ENCODE measurements at places on chromosomes 1 and 21.

- no peak for DNase-seq
These were observed 9.7 kb downstream of the ZNF692 start for GRCh38 chr1:248849152-248849551.

- DNase-seq = no peak
These were observed 13.7 kb upstream of the CPLANE2 start for GRCh38 chr1:16250524-16251251.

DNA sequence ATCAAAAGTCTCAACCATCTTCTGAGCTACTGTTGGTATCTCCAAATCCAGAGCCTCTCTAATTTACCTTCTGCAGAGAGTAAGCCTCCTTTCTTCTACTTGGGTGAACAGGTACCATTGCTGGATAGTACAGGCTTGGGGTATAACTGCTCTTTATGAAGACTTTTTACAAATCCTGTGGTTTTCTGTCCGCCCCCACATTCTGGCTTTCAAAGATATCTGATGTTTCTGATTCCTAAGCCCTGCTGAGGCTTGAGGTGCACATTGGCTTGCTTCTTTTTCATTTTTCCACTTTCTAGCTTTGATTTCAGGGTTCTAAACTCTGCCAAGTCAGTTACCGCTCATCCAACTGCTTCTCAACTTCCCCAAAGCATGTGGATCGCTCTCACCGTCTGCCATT lies 37.1 kb downstream of the TENT5C start:
- no peak for DNase-seq

DNA sequence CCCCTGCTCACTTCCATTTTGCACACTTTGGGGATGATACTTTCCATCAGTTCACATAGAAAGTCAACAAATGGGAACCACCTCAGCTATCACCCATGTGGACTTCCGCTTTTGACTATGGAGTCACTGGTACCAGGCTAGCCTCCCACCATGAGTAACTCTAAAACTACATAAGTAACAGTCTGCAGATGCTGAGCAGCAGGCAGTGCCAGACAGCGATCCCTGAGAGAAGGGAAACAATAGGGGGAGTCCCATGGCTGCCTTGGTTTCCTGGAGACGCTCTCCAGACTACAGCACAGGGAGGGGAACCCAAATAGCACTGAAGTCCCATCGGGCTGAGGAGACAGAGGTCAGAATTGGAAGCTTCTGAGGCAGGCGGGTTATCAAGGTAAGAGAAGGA lies 2.8 kb upstream of the TFF2 start:
- no peak for DNase-seq

- no peak for DNase-seq
These were observed 312.6 kb downstream of the DUSP10 start for GRCh38 chr1:221429264-221429663.

GRCh38 chr1:171160211-171160610 lies 24.9 kb upstream of the FMO2 start:
- DNase-seq = no peak

DNA sequence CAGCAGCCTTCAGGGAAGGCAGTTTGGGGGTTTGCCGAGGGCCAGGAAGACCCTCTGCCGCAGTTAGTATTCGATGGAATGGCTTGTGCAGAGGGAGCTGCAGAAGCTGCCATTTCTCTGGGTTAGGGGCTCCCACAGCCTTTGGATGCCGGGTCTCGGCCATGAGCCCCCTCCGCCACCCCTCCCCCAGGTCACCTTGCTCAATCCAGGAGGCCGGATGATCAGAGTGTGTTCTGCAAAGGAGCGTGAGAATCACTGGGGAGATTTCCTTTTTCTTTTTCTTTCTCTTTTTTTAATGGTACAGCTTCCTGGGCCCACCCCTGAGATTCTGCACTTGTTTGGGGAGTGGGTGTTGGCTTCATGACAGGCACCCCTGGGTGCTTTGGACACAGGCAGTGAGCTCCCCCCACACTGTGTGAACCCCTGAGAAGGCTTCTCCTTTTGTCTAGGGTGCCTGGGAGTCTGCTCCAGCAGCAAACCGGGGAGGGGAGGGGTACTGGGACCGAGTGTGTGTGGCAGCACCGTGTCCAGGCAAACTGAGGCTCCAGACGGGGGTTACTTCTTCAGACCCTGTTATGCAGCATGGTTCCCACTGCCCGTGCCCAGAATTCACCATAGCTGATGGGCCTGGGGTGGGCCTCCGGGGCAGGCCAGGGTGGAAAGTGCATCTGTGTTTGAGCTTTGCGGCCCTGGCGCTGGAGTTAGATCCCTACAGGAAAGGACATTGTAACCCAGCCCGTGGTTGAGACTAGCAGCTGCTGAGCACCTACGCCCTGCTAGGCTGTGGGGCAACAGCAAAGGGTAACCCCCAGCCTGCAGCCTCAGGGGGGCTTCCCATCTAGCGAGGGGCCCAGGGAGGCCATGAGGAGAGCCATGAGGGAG lies 18.5 kb downstream of the TNFRSF1B start:
- no peak for DNase-seq

- DNase-seq = no peak
These were observed 18.8 kb upstream of the LRRC8D start for GRCh38 chr1:89802051-89802450.

DNA sequence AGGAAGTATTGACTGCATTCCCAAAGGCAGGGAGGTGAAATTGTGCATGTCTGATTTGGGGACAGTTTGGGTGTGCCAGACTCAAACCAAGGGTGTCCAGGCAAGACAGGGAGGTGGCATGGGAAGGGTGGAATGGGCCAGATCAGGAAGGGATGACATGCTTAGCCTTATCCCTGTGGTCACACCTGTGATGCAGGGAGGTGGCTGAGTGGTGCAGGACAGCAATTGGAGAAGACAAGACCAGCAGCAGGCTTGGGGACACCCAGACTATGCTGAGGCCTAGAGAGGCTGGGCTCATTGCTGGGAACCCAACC lies 4.0 kb downstream of the FOXO6 start:
- no peak for DNase-seq

DNA sequence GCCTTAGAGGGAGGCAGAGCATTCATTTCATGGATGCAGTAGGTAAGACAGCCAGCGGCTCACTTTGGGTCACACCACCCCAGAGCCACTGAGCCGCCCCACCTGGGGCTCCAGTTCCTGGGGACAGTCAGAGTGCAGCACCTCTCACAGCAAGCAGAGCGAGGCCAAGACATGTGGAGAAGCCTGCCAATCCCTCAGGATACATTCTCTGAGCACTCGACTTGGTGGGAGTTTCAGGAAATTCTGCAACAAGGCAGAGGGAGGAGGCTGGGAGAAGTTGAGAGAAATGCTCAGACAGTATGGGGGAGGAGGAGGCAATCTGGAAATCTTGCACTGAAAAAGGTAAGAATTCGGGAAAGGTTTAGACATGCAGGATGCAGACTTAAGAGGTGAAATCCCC lies 60.8 kb upstream of the WLS start:
- no peak for DNase-seq

DNA sequence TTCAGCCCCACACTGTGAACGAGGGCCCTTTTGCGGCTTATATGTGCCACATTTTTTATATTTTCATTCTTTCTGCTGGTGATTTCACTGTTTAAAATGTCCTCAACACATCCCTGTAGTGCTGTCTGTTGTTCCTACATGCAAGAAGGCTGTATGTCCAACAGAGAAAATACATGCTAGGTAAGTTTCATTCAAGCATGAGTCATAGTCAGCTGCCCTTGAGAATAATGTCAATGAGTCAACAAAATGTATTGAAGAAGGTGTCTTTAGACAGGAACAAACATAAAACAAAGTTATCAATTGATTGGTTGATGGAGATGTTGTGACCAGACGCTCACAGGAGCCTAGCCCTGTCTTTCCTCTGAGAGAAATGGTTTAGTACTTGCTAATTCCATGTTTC lies 553.4 kb downstream of the PLPP3 start:
- no peak for DNase-seq

DNA sequence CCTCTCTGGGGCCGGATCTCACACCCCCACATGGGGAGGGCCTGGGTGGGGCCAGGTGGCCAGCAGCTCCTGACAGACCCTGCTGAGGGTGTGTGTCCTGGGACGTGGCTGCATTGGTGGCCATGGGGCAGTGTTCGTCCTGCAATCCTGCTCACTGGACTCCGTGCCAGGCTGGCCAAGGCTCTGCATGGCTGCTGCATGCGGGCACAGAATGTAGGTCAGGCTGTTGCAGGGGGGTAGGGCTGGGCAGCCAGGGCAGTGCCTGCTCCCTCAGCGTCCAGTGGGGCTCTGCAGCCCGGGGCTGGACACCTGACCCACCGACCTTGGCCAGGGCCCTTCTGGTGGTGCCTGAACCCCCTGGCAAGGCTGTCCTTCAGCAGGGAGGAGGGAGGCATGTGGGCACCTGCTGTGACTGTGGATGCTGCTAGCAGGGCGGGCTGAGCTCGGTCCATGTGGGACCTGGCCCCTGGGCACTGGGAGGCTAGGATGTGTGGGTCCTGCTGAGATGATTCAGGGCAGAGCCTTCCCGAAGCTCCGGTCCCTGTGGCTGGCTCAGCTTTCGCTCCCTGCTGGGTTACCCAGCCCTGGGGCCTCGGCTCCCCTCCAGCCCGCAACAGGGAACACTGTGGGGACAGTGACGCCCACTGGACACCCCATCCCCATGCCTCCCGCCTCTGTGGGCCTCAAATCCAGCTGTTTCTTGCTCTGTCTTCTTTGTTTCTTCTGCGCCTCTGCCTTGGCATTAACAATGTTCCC lies 14.9 kb upstream of the PLCH2 start:
- no peak for DNase-seq

DNA sequence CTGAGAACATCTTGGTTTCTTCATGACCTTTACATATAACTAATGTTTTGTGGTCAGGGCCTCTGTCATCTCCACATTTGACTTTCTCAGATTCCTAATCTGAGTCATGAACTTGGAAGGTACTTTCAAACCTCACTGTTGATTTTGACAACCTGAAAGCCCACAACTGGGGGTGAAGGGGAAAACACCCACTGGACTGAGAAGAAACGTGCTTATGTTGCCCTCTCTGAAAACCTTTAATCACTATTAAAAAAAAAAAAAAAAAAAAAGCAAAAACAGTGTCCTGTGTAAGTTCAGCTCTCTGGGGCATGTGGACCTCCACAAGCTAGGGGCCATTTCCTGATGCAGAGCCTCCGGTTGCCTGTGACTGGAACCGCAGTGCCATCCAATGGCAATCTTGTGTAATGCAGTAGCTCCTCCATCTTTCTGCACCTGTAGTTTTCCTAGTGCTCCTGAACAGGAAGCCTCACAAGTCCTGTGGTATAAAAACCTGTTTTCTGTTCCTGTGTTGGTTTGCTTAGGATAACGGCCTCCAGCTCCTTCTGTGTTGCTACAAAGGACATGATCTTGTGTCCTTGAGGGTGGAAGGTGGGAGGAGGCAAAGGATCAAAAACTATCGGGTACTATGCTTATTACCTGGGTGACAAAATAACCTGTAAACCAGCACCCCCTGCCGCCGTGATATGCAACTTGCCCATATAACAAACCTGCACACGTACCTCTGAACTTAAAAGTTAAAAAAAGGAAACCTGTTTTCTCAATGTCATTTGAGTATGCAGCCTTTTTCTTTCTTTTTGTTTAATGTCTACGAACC lies 124.5 kb downstream of the ZNF648 start:
- DNase-seq = peak; percentile 87

- no peak for DNase-seq
These were observed 25.4 kb downstream of the NUP210L start for GRCh38 chr1:154129391-154129970.

GRCh38 chr1:91684481-91685196 lies 184.0 kb downstream of the CDC7 start:
- no peak for DNase-seq

DNA sequence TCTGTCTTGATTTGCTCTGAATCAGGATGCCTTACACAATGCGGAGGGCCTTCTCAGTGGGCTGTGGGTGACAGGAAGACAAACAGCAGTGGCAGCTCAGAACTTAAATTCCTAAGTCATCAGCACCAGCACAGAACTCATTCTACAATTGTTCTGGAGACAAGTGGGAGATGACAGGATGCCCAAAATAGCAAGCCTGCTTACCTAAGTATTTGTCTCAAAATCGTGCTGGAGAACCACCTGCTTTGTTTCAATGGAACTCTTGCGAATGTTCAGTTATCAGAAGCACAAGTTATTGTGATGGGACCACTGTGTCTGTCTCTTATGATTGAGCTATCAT lies 76.1 kb downstream of the VCAM1 start:
- DNase-seq = no peak

DNA sequence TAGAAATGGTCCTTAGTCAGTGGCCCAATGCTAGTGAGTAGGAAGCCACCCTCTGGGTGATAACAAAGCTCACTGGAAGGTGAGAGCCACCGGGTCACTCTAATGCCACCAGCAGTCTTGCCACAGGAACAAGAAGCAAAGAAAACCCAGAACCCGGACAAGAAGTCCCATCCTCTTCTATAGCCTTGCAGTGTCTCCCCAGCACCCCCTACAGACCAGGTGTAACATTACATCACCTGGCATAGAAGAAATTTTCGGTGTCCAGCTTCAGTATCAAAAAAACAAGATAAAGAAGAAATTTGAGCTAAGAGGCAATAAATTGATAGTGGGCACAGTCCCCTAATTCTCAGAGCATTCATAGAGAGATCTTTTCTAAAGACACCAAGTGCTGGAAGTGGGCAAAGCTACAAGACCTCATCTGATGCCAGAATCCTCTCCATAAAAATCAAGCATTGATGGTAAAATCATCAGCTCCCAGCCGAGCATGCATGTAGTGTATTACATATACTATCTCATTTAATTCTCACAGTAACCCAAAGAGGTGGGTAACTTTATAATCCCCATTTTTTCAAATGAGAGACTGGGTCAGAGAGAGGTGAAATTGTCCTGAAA lies 491.0 kb downstream of the MATN1 start:
- no peak for DNase-seq

GRCh38 chr1:156859523-156860112 lies 701 bp upstream of the INSRR start:
- peak; percentile 57 for DNase-seq

DNA sequence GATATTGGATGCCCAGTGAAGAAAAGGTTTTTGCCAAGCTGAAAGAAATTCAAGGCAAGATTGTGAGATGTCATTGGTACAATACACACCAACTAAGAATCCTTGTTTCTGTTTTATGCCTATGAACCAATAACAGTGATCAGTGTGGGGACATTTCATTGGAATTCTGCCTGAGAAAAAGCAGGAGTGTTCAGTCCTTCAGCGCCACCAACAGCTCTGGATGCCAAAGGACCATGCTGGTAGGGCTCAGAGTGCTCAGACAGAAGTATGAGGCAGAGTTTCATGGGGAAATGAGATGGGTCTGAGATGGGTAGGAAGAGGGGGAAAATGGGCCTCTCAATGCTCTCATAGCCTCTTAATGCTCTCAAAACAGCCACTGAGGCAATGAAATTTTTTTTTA lies 56.5 kb downstream of the GABPA start:
- peak; percentile 53 for DNase-seq

DNA sequence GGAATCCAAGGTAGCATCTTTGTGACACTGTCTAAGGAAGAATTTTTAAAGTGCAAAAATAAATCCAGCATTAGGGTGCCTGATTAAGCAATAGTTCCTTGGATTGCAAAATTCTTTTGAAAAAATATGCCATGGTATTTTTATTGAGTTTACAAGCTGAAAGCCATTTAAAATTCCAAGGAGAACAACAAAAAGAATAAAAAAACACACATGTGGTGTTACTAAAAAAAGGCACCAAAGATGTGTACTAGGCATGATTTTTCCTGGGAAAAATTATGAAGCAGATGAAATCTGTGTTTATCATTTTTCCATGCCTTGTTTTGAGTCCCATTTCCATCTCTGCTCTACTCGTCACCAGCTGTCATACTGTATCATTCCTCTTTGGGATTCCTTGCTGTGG lies 157.0 kb upstream of the ZNHIT6 start:
- DNase-seq = no peak

GRCh38 chr1:243792891-243793290 lies 57.2 kb downstream of the AKT3 start:
- DNase-seq = no peak

GRCh38 chr1:116717318-116717717 lies 36.9 kb upstream of the CD2 start:
- no peak for DNase-seq
